ENCODE measurements at places on chromosomes 2 and 18. TPM values are rescaled to one million over a fixed set of nuclear protein-coding genes. Genes with fewer than 3 reads are reported as not detected.

HOXD11 gene
- total RNA-seq, result not detected

ATL2 gene
- 51.1 TPM for total RNA-seq

PNKD gene
- 54.5 TPM for total RNA-seq

PKDCC gene
- total RNA-seq, result 128 TPM

GREB1 gene
- total RNA-seq, result 7.6 TPM

SH2D6 gene
- not detected for total RNA-seq

FAP gene
- total RNA-seq, result 5.7 TPM

CCDC74A gene
- total RNA-seq, result 3.9 TPM

Data from right atrium auricular region (tissue), 2 donors.